ENCODE measurements at places on chromosomes 6 and 20.
A peak's percentile ranks its signal among the peaks of the same experiment; 100 is the strongest.

- DNase-seq: no peak
These were observed 179.2 kb downstream of the PKHD1 start for GRCh38 chr6:51908243-51908642.

DNA sequence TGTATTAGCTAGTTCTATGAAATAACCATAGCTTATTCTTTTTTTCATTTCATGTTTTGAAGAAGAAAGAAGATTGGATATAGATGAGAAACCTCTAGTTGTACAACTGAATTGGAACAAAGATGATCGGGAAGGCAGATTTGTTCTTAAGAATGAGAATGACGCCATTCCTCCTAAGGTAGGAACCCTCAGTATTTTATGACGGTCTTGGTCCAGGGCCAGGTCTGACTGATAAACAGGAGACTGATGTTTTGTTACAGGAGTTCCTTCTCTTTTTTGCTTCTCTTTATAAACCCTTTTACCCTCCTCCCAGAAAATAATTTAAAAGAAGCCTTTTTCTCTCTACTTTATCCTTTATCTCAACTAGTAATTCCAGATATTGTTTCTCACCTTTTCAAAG lies 43.6 kb downstream of the AFDN start:
- no peak for DNase-seq

- DNase-seq: no peak
These were observed 146.9 kb downstream of the DNAH8 start for GRCh38 chr6:38861926-38862401.

- no peak for DNase-seq
These were observed 8.7 kb downstream of the JAG1 start for GRCh38 chr20:10665027-10665561.

DNA sequence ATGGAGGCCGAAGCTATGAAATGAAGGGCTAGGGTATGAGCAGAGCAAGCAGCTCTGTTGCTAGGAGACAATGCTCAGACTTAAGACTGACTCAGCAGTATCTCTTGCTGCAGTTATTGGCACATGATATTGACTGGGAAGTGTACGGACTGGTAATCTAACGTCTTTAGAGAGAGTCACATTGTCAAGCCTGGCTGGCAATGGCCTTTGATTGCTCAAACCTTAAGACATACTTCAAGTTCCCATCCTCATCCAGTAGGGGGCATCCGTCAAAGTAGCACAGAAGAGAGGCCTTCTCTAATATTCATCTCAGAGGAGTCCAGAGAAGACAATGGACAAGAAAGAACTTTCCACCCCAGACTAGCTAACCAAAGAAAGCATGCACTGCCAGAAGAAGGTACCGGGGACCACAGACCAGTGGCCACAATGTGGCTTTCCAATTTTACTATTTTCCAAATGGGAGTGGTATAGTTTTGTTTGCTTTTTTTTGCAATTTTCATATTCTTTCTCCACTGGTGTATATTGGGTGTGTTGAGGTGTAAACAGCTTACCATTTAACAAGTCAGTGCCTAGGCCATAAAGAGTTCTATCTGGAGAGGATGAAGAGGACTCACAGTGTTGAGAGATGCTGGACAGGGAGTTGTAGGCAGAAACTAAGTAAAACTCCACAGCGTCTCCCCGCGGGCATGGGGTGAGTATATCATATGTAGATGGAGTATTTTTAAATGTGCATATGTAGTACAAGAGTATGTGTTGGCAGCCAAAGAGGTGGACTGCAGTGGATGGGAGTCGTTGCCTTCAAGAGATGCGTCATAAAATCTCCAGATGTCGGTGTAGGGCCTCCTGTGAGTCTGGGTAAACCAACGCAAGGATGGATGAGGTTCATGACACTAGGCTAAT lies 36.7 kb downstream of the LRFN2 start:
- DNase-seq: peak; percentile 32
